ENCODE measurements at places on chromosomes 2 and 18. TPM values are rescaled to one million over a fixed set of nuclear protein-coding genes. Genes with fewer than 3 reads are reported as not detected.

The CD8B2 gene
- total RNA-seq = not detected

The CHRNG gene
- not detected for total RNA-seq

DNA sequence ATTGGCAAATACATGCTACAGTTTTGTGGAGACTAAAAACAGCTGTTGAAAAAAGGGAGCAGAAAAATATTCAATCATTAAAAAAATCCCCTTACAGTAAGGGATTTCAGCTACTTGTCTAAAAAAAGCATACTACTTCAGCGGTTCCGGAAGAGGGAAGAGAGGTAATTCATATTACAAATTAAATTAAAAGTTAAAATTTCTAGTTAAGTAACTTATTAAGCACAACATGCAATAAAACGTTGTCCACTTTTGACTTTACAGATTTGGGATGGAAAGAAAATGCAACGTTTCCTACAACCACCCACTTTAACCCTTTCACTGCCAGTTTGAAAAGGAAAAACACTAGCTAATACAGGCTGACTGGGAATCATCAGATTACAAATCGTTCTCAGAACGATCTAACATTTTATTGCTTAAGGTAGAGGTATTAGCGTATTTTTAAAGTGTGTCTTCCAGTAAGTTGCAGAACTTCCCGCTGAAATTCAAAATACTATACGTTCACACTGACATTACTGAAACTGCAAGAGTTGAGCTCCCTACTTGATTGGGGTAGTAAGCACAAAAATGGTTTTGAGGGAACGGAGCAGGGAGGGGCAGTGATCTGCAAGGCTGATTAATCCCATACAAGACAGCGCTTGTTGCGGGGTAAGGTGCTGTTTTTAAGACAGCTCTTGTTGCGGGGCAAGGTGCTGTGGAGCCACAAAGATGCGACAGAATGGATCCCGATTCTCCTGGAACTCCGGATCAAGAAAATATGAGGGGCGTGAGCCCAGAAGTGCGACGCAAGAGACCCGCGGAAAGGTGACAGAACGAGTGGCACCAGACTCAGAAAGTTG is 743 bp downstream of the HADHA start:
- DNase-seq = peak; percentile 50

GRCh38 chr2:28391564-28392296 is 928 bp upstream of the FOSL2 start:
- DNase-seq = peak; percentile 95

DNA sequence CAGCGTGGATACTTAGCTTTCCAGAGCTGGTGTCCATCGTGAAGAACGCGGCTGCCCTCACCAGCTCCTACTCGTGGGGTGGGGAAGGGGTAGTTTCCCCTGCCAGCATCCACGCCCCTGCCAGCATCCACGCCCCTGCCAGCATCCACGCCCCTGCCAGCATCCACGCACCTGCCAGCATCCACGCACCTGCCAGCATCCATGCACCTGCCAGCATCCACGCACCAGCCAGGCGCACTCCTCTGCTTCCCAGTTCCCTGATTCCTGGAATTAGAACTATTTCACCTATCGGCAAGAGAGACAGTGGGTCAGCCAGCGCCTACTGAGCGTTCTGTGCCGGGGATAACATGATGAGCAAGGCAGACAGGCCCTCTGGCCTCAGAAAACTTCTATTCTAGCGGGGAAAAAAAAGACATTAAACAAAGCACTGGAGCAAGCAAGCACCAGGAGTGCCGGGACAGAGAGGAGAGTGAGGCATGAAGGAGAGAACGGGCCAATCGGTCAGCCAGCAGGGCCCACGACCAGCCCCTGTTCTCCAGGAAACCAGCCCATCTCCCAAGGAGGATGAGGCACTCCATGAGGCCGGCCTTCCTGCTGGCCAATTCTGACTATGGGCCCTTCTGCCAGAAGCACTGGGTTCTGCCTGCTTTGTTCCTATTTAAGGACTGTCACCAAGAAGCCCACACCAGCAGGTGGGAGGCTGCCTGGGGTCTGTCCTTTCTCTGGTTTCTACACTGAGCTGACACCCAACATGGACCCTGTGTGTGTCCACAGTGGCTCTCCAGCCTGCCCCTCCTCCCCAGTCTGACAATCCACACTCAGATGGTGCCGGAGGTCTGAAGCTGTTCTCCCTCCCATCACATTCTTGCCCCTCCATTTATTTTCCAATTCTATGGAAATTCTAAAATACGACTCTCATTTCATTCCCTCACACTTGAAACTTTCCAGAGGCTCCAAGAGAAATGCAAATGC is 78.4 kb upstream of the SALL3 start:
- DNase-seq = no peak

GRCh38 chr2:74383254-74383653 is 3.1 kb upstream of the DCTN1 start:
- peak; percentile 43 for DNase-seq

DNA sequence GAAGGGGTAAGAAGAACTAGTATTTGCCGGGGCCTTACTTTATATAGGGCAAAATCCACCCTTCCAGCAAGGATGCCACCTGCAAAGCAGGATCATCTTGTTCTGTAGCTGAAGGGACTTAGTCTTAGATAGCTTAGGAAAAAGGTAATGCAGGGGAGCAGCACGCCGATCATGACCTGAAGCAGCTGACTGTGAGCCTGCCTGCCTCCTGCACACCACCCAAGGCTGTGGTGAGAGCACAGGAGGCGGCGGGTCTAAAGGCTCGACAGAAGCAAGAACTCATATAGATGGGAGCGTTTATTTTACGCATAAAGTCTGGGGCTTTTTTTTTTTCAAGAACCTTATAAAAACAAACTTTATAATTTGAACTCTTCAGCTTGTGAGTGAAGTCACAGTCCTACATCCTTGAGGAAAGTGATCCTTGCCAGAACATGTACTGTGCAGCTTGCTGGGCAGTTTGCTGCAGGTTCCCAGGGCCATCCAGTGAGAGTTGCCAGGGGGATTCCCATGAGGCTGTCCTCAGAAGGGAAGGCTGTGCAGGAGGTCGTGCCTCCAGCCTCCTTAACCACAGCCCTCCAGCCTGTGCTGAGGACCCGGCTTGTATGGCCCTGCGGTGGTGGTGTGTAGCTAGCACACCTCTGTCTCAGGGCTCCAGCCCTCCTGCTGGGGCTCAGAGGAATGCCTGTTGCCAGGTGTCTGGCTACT is 92.1 kb downstream of the RNF144A start:
- DNase-seq = no peak

DNA sequence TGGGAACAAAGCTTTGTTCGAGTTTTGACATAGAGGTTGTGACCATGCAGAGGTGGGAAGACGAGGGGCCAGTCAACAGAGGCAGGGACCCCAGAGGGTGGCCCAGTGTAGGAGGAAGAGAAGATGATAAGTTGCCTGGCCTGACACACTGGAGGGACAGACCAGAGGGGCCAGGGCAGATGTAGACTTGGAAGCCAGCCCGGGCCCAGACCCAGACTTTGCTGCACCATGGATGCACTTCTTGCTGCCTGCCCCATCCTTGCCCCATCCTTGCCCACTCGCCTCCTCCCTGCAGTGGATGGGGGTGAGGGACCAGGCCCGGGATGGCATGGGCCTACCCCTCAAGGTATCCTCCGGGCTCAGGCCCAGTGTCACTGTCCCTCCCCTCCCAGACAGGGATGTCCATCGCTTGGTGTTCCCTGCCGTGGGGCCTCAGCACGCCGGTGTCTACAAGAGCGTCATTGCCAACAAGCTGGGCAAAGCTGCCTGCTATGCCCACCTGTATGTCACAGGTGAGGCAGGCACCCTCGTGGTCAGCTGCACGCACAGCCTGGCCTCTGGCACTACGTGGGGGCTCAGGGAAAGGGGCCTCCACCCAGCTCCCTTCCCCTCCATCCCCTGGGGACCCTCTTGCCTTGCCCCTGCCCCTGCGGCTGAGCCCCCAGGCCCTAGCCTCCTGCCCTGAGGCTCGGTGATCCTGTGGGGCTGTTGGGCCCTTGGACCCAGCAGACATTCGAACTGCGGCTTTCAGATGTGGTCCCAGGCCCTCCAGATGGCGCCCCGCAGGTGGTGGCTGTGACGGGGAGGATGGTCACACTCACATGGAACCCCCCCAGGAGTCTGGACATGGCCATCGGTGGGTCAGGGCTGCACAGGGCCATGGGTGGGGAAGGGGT is 27.0 kb upstream of the GMPPA start:
- DNase-seq = no peak

GRCh38 chr2:97991081-97991856 is 4.5 kb downstream of the TMEM131 start:
- no peak for DNase-seq

The TUBA4B gene
- not detected for total RNA-seq

DNA sequence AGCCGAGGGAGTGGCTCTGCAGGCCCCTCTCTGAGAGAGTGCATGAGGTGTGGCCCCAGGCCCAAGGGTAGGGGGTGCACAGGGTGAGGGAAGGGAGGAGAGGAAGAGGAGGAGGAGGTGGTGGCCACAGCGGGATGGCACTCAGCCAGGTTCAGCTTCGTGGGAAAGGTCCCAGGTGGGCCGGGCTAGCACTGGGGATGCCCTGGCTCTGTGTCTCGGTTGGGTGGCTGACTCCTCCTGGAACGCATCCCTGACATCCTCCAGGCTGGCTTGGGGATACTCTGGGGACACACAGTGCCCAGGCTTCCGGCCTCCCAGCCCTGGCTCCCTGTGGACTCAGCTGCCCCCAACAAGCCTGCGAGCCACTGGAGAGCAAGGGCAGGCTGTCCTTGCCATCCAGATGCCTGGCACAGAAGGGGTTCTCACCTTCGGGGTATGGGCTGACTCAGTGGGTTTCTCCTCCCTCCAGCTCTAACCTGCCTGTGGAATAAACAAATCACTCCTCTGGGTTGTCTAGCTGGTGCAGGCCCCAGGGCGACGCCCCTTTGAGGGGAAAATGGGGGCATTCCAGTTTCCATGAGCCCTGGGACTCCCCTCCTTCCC is 582 bp upstream of the ZAP70 start:
- no peak for DNase-seq

The CERS6 gene
- 7.2 TPM for total RNA-seq

The HOXD12 gene
- total RNA-seq = not detected

- DNase-seq = no peak
Observed at GRCh38 chr2:154527962-154528361, 170.5 kb upstream of the KCNJ3 start.

The MC2R gene
- total RNA-seq = not detected

The SETBP1 gene
- total RNA-seq = 0.38 TPM

The PROKR1 gene
- total RNA-seq = not detected

DNA sequence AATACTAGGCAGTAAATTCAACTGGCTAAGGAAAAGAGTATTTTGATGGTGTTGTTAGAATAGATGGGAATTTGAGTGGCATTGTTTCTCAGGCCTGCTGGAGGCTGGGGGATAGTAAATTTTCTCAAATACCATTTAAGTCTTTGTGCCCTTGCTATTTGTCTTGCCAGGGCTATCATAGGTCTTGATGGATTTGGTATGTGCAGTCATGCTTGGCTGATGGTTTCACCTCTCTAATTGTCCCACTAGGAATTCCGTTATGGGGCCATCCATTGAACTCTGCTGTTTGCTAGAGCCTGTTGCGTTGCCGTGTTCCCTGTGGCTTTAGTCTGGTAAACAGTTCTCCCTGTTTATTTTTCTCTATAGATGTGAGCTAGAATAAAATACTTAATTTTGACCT is 438.1 kb upstream of the FAM98A start:
- DNase-seq = no peak

The PARD3B gene
- 3.8 TPM for total RNA-seq

DNA sequence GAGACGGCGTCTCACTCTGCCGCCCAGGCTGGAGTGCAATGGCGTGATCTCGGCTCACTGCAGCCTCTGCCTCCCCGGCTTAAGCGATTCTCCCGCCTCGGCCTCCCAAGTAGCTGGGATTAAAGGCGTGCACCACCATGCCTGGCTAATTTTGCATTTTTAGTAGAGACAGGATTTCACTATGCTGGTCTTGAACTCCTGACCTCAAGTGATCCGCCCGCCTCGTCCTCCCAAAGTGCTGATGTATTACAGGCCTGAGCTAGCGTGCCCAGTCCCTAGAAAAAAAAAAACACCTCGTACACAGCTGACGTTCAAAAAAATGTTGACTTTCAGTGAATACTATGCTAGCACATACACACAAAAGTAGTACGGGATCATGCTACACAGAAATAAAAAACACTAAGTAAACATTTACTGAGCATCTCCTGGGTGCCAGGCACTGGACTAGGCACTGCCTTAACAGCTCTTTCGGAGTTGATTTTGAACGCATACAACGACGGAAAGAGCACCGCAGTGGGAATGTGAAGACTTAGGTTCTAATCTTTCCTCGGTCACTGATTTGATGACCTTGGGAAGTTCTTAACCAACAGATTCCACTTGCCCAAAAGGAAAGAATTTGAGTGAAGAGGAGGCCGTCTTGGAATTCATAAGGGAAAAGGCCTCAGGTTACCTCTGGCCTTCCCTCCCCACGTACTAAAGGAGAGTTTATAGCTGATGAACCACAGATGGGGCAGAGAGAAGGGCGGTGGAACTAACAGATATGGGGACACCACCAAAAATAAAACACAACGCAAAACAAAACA is 1.1 kb downstream of the DNAJC27 start:
- DNase-seq = peak; percentile 53

GRCh38 chr2:44001716-44002115 is 5.9 kb upstream of the LRPPRC start:
- DNase-seq = no peak

GRCh38 chr2:17680119-17680518 is 73.5 kb downstream of the SMC6 start:
- no peak for DNase-seq

DNA sequence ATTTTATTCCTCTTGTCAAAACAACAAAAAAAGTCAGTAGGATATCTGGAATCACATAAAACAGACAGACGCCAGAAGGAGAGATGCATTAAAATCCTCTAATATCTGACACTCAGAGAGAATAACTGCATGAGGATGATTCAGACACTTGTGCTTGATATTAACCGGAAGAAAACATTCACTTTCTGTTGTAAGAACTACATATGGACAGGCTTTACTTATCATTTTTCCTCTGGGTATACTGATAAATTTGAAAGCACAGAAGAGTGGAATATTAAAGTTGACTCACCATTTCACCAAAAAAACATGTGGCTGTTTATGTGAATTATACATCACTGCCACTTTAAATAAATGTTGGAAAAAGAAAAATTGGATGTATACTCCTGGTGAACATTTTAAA is 589.1 kb upstream of the CDH2 start:
- no peak for DNase-seq

GRCh38 chr2:2294183-2294690 is 36.8 kb downstream of the MYT1L start:
- DNase-seq = no peak

DNA sequence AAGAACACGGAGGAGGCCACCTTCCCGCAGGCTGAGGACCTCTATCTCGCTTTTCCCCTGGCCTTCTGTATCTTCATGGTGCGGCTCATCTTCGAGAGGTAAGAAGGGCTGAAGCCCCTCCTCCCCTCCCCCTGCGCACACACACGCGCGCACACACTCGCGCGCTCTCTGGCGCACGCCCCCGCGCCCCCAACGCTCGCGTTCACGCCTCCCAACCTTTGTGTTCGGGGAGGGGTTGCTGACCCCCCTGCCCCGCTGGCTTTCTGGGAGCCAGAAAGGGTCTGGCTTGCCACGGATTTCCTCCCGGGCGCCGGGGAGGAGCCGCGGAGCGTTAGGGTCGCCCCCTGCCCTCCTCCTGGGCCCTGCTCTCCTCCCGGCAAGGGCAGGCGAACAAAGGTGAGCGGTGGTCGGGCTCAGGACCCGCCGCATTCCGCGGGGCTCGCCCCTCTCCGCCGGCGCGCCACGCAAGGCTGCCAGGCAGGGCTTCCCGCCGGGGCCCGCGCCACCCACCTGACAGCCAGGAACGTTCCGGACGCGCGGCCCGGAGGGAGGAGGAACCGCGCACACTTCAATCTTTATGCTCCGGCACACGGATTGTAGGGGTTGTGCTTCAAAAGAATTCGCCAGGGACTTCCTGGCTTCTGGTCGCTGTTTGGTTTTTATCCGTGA is 583 bp downstream of the CERS6 start:
- DNase-seq = peak; percentile 28

The ALKAL2 gene
- 2.0 TPM for total RNA-seq

Measured in Caki2 (cell line).